ENCODE measurements at places on chromosomes 6 and 20.

DNA sequence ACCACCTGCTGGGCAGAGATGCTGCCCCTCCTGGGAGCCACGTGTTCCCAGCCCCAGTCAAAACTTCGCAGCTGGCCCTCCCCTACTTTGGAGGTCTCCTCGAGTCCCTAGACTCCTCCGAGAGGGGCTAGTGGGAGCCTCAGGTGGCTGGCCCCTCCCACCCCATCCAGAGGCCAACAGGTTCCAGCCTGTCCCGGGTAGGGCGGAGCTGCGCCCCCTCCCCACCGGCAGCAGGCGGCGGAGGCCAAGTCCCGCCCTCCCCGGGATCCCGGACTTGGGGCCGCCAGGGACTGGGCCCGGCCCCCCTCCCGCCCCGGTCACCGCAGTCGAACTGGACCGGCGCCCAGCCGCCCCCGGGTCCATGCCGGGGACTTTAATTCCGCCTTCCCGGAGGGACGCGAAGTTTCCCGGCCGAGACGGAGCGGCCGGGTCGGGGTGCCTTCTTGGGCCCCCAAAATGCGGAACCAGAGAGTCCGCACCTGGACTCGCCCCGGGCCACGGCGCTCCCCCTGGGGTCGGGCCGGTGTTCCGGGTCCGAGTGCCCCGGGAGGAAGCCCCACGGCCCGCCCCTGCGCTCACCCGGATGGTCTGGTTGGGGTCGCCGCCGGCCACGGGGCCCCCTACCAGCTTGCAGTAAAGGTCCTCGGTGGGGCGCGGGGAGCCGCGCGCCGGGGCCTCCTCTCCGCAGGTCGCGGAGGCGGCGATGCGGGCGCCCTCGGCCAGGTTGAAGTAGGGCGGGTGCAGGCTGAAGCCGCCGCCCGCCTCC, 559 bp downstream of the LAMA5 start:
- no peak for DNase-seq

- no peak for DNase-seq
These were observed 373.8 kb downstream of the GJA1 start for GRCh38 chr6:121809211-121809610.

DNA sequence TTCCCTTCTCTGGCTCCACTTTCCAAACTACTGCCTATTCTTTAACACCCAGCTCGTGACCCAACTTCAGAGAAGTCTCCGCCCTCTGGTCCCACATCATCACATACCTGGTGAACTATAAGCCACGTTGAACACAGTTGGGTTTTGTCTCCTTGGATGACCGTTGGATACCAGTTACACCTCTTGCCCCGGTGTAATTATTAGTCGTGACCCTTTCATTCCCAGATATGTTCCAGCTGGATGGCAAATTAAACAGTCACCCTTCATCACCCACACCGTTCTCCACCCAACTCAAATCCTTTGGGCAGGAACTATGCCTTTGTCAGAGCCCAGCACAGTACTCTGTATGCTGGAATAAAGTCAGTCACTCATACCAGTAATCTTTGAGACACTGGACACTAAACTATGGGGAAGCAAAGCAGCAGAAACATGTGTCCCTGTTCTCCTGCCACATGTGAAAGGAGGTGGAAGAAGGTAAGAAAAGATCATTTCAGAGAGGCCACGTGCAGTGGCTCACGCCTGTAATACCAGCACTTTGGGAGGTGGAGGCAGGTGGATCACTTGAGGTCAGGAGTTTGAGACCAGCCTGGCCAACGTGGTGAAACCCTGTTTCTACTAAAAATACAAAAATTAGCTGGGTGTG, 22.5 kb downstream of the PLAGL2 start:
- DNase-seq: no peak

DNA sequence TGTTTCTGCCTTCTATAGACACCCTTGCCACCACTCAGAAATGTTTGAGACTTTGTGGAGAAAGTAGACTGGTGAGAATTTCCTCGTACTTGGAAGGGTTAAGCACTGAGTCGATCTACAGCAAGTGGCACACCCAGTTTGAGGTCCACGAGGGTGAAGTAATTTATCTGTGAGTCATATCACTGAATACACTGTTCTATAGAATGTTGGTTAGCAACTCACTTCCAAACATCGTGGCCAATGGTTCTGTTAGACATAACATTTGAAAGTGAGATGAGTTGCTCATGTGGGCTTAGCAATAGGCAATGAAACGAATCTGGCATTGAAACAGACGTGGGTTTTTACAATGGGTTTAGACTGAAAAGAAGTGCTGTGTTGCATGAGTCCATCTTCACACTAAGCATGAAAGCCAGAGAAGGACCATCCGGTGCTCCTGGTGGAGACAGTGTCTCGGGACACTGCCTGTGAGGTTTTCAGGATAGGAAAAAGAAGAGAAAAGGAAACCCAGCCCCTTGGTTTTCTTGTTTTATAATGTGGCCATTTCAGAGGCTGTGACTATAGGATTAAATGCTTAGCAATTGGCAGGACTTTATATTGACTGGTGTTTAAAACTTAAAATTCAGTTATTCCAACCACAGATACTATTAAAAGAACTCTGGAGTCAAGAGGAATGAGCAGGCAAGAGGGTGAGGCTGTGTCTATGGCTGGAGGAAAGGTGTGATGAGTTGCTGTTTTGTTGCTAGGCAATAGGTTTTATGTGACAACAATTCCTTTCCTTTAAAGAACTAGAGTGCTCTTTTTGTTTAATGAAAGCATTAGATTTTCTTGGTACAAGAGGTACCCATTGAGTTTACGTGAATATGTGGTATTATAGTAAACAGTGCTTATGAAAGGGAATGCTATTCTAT, 31.0 kb upstream of the EZR start:
- peak; percentile 95 for DNase-seq

DNA sequence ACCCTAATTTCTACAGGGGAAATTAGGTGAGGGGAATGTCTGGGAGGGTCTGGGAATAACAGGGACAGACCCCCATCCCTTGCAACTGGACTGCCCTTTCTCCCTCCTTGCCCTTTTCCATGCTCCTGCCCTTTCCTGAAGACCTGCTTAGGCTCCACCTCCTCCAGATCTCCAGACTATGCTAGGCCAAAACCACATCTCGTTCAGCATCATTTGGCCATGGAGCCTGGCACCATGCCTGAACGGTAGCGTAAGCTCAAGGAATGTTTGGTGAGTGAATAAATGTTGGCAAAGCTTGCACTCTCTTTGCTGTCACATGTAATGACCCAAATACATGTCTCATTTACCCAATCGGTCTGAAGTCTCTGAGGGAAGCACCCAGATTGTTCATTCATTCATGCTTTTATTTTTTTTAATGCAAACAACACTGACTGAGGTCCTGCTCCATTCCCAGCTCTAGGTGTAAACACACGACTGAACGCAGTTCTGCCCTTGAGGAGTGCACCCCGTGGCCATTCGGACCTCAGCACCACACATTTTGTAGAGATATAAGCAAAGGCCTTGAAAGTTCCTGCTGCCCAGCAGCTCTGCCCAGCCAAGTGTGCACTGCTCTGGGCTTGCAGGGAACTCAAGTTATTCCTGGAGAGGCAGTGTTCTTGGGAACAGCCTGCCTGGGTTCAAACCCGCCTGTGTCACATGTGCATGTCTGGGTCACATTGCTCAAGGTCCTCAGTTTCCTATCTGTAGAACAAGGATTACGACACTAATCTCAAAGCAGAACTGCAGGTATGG, 1.1 kb upstream of the GRM4 start:
- no peak for DNase-seq

DNA sequence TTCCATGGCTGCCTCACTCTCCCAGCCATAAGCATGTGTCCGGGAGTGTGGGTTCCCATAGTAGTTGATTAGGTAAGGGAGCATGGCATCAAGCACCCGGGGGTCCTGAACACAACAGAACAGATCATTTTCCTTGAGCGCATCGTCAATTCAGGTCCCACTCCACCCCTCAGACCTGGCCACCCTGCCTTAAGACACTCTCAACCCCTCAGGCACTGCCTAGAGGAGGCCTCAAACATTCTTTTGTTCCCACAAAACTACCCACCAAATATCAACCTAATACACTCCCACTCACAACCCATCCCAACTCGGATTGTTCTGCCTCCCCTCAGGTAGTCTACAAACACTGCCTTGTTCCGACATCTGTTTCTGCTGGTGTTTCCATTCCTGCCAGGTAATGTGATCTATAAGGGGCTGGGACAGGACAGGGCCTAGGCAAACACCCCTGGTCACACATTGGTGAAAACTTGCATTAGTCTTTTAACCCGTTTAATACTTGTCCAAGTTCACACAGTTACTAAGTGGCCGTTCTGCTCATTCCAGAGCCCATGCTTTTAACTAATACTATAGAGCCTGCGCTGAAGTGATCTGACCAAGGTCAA, 1.4 kb downstream of the NFS1 start:
- DNase-seq: no peak

DNA sequence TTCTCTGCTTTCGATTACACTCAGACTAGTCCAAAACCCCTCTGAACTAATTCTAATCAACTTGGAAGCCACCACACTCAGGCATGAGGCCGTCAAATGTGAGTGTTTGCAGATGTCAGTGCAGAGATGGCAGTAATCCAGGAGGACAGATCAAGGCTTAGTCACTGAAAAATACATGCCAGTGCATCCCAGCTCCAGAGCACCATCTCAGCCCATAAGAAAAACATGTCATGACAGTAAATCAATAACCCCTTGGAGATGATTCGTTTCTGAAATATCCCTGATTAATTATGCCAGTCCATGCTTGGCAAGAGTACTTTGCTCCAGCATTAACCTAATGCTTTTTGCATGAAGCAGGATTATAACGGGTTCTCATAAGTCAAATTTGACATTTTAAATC, 179.5 kb downstream of the ADAT2 start:
- DNase-seq: no peak

All from CD4-positive, alpha-beta T cell treated with Interleukin-2 at 100 ng/mL for 4 hours (primary cell).